Fibroblast of the aortic adventitia (primary cell): ENCODE measurements at places on chromosomes 2 and 18.

DNA sequence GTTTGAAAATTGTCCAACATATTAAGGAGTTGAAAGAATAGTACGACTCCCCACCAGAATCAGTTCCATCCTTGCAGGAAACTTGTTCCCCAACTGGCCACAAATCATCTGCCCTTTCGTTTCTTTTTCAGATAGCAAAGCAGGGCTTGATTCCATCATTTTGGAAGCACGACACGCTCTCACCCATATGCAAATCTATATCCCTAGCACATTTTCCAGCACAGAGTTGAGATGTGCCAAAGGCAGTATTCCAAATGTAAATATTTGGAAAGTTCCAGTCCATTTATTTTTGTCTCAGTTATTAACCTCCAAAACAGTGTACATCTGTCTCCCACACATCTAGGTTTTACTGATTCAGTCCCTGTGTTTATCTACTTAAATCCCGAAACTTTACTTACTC lies 128.8 kb upstream of the BCL2L11 start:
- DNase-seq: no peak

DNA sequence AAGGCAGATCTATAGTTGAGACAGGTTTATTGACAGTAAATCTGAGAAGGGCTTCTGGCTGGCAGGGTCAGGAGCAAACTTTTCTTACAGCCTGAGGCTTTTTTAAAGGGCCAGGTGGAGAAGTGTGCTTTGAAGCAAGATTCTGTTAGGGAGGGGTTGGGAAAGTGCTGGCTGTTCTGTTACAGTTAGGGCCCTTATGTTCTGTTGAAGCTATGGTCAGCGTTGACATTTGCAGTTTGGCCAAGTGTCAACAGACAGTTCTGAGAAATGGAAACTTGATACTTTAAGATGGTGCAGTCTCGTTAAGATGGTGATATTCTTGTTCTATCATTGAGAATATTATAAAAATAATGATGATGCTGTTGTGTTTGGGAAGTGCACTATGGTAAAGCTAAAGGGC lies 154.2 kb downstream of the RDH14 start:
- no peak for DNase-seq

DNA sequence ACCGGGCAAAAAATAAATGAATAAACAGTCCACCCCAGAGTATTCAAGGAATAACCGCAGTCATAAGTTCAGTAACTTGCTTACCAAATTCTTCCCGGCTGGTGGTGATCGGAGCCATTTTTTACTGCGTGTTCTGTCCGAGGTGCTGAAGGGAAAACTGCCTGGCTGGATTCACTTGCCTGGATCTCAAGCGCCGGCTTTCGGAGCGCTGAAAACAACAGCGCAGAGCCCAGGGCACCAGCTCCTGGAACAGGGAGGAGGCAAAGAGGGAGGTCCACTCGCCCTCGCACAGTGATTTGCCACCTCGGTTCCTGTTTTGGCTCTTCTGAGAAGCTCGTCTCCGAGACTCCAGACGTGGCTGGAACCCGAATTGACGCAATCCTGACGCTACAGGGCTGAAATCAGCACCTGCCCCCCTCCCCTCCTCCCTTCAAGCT lies at the start of gene SYT4:
Gene SYT4, minus strand, starts transcription at position 327 of the 437 bp plus-strand sequence. Its CDS starts 209 bp downstream, at position 118.
- DNase-seq: peak; percentile 53

- no peak for DNase-seq
Measured at GRCh38 chr18:49961271-49961670, 147.9 kb upstream of the ACAA2 start.

- no peak for DNase-seq
Measured at GRCh38 chr2:111194835-111195621, 74.3 kb downstream of the BCL2L11 start.
